ENCODE measurements at places on chromosomes 5 and 9. TPM values are rescaled to one million over a fixed set of nuclear protein-coding genes. Genes with fewer than 3 reads are reported as not detected.

The STPG3 gene
- total RNA-seq, result not detected

DNA sequence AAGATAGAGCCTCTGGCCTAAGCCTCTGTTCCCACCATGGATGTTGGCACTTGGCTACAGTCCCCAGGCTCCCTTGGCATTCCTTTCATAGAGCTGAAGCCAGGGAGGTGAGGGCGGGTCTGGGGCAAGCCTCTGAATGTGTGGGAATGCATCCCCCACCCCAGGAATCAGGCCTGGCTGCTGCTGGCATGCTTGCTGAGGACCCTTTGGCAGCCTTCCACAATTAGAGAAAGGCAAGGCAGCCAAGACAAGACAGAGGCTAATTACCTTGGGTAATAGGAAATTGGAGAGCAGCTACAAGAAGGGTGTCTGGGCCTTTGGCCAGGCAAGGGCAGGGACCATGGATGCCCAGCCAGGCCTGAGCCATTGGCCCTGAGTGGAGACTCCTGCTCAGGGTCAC, 204.4 kb upstream of the TRIM32 start:
- no peak for DNase-seq

DNA sequence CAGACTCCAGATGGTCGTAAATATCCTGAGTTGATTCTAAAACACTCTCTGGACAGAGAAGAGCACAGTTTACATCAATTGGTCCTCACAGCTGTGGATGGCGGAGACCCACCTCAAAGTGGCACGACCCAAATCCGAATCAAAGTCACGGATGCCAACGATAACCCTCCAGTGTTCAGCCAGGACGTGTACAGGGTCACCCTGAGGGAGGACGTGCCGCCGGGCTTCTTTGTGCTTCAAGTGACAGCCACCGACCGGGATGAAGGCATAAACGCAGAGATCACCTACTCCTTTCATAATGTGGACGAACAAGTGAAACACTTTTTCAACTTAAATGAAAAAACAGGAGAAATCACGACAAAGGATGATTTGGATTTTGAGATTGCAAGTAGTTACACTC, 891 bp downstream of the PCDHGB2 start:
- DNase-seq, result no peak

- DNase-seq, result no peak
Observed at GRCh38 chr5:82044010-82044409, 72.2 kb downstream of the ATG10 start.

GRCh38 chr5:173354645-173355044, 26.4 kb upstream of the STC2 start:
- no peak for DNase-seq

GRCh38 chr5:95739857-95740256, 8.7 kb downstream of the RHOBTB3 start:
- DNase-seq, result no peak

- no peak for DNase-seq
Observed at GRCh38 chr9:121499427-121500164, at the start of gene GGTA1. TSS of gene GGTA1 (minus strand) at chr9:121499844. CDS start at chr9:121467922, 31,922 bp downstream.

GRCh38 chr5:106086352-106086751, 1584.4 kb downstream of the EFNA5 start:
- no peak for DNase-seq
